ENCODE measurements at places on chromosomes 1 and 21.

- no peak overlapping the region for H3K27ac ChIP-seq
- H3K4me3 ChIP-seq, result no peak overlapping the region
- no peaks in the 10 kb centered on the region for H3K36me3 ChIP-seq
- no peaks in the 10 kb centered on the region for H3K27me3 ChIP-seq
Observed at GRCh38 chr1:49694251-49694827, 329.4 kb downstream of the AGBL4 start.

DNA sequence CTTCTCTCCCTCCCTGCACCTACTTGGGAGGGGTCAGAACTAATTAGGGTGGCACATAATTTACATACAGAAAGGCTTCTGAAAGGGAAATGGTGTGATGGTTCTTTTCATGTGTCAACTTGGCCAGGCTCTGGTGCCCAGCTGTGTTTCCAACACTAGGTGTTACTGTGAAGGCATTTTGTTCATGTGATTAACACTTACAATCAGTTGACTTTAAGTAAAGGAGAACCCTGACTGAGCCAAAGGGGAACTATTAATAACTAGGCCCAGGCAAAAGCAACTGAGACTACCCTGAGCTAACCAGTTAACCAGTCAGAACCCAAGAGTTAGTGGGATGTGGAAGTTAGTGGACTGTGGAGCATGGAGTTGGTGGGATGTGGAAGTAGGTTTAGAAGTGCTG is 114.9 kb downstream of the SEC16B start:
- peaks cover 4% of the 10 kb centered on the region for H3K36me3 ChIP-seq
- no peak for DNase-seq
- peaks cover 18% of the 10 kb centered on the region for H3K27me3 ChIP-seq
- H3K4me3 ChIP-seq, result no peak overlapping the region

GRCh38 chr1:198024782-198025181 is 107.6 kb downstream of the LHX9 start:
- no peak overlapping the region for H3K27ac ChIP-seq
- no peaks in the 10 kb centered on the region for H3K4me1 ChIP-seq
- H3K36me3 ChIP-seq, result no peaks in the 10 kb centered on the region
- H3K27me3 ChIP-seq, result peaks cover 1% of the 10 kb centered on the region
- H3K4me3 ChIP-seq, result no peak overlapping the region

GRCh38 chr1:200183637-200184036 is 156.1 kb downstream of the NR5A2 start:
- no peak for DNase-seq
- H3K4me3 ChIP-seq, result no peak overlapping the region
- H3K36me3 ChIP-seq, result no peaks in the 10 kb centered on the region

- H3K4me1 ChIP-seq, result peaks cover 75% of the 10 kb centered on the region
- H3K27me3 ChIP-seq, result no peaks in the 10 kb centered on the region
- DNase-seq, result no peak
- no peak overlapping the region for H3K27ac ChIP-seq
- H3K4me3 ChIP-seq, result no peak overlapping the region
Observed at GRCh38 chr1:94067196-94067595, 53.8 kb downstream of the ABCA4 start.

- peaks cover 42% of the 10 kb centered on the region for H3K27me3 ChIP-seq
- H3K4me3 ChIP-seq, result no peak overlapping the region
- no peak overlapping the region for H3K27ac ChIP-seq
- H3K36me3 ChIP-seq, result no peaks in the 10 kb centered on the region
- no peak for DNase-seq
Observed at GRCh38 chr1:34378968-34379856, 202.5 kb downstream of the C1orf94 start.

DNA sequence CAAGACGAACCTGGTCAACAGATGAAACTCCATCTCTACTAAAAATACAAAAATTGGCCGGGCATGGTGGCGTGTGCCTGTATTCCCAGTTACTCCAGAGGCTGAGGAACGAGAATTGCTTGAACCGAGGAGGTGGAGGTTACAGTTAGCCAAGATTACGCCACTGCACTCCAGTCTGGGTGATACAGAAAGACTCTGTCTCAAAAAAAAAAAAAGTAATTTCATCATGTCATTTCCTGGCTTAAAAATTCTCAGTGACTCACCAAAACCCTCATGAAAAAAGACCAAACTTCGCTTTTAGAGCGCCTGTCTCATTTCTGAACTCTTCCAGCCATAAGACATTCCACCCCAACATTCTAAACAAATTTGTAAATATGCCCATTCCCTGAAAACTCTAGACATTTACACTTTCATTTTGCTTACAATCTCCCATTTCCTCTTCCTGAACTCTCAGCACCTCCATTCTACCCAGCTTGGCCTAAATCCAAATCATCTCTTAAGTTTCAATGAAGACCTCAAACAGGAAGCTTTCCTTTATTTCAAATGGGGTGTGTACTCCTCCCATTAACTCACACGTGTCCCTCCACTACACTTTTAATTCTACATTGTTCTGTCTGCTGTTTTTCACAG is 50.5 kb upstream of the PRRC2C start:
- H3K4me3 ChIP-seq, result no peak overlapping the region
- DNase-seq, result no peak
- H3K4me1 ChIP-seq, result peaks cover 4% of the 10 kb centered on the region
- H3K36me3 ChIP-seq, result no peaks in the 10 kb centered on the region
- no peaks in the 10 kb centered on the region for H3K27me3 ChIP-seq

- peaks cover 22% of the 10 kb centered on the region for H3K4me1 ChIP-seq
- no peak overlapping the region for H3K4me3 ChIP-seq
- peaks cover 6% of the 10 kb centered on the region for H3K36me3 ChIP-seq
Observed at GRCh38 chr1:165900576-165901380, 73.4 kb downstream of the UCK2 start.

DNA sequence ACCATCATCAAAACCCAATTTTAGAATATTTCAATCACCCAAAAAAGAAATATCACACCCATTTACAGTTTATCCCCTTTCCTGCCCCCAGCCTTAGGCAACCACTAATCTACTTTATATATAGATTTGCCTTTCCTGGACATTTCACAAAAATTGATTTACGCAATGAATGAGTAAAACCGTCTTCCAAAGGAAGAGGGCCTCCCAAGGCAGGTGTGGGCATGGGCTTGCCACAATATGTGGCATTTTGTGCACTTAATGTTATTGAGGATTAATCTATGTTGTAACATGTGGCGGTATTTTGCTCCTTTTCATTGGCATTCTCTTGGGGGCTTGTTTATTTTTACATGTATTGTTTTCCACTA is 11.8 kb upstream of the BMP8B start:
- no peaks in the 10 kb centered on the region for H3K36me3 ChIP-seq
- H3K27ac ChIP-seq, result no peak overlapping the region
- peaks cover 6% of the 10 kb centered on the region for H3K27me3 ChIP-seq
- DNase-seq, result no peak

Measured in mesothelial cell of epicardium (in vitro differentiated cells).